ENCODE measurements at places on chromosomes 16 and 17.

GRCh38 chr16:87685766-87686165, 80.0 kb downstream of the KLHDC4 start:
- DNase-seq, result no peak

DNA sequence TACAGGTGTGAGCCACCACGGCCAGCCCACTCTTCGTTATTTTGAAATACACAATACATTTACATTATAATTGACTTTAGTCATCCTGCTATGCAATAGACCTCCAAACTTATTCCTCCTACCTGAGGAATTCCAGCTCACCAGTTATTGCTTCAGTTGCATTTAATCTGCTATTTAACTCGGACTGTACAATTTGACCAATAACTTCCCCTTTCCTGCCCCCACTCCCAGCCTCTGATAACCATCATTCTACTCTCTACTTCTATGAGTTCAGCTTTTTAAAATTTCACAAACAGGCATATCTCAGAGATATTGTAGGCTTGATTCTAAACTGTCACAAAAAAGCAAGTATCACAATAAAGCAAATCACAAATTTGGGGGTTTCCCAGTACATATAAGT, 157.0 kb downstream of the COPRS start:
- DNase-seq, result no peak

- DNase-seq, result no peak
Observed at GRCh38 chr17:18300725-18301480, 13.9 kb downstream of the TOP3A start.

DNA sequence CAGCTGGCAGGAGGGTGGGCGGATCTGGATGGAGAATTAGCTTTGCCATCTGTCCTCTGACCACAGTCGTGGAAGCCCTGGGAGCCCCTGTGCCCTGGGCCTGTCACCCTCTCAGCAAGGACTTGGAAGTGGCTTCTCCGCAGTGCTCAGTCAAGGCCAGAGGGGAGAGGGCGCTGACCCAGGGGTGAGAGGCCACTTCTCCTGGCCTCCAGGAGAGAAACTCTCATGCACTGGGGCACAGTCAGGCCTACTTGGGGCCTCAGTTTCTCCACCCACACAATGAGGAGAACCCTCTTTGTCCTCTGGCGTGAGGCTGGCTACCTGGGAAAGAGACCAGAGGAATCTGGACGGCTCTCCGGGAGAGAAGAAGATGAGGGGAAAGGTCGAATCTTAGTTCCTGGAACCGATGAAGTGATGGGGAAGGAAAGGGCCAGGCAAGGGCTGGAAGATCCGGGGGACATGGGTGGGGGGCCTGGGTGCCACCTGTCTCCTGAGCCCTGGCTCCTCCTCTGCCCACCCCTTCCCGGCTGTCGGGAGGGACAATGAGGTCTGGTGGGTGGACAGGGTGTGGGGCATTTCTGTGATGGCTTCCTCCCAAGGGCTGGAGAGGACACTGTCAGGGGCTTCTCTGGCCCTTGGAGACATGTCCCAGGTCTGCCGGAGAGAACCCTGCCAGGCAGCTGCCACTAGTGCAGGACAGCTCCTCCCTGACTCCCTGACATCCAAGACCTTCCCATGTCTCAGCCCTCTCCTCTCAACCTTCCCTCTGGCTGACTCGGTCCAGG, 9.0 kb upstream of the ARHGAP27 start:
- no peak for DNase-seq

DNA sequence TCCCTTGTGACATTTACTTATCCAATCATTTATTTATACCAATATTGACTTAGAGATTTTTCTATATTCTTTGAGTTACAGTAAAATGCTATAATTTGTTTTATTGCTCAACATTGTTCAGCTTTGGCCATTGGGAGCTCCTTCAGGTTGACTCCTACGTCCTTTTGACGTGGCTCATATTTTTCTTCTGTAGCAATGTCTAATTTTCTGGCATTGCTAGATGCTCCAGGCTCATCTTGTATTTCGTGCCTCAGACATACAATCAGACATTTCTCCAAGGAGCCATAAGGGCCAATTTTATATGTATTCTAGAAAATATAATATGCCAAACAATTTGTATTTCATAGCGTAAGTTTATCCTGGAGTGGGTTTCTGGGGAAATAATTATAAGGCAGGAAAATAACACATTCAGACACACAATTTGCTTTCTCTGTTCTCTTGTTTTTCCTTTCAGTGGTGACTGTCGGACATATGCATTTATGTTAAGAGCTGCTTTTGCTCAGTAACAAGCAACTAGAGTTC, 355.1 kb upstream of the MON1B start:
- DNase-seq, result no peak
